ENCODE measurements at places on chromosomes 6 and 20.
A peak's percentile ranks its signal among the peaks of the same experiment; 100 is the strongest.

GRCh38 chr6:5398530-5398929 lies 137.2 kb downstream of the FARS2 start:
- peak; percentile 8 for DNase-seq

DNA sequence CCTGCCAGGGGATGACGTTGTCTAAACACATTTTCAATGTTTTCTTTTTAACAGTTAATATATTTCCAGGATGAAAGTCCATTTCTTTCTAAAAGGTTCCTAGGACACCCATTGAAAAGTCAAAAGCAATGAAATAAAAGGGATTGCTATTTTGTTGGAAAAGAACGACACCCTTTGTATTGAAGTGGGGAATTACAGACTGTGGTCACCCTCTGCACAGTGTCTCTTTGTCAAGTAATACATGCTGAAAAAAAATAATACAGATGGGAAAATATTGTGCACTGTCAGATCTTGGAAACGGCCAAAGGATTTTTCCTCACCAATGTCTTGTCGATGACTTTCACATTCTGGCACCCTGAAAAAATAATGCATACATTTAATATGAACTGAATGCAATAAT lies 56.9 kb downstream of the HAO1 start:
- no peak for DNase-seq

GRCh38 chr6:134984821-134985220 lies 34.9 kb upstream of the ALDH8A1 start:
- DNase-seq: no peak

DNA sequence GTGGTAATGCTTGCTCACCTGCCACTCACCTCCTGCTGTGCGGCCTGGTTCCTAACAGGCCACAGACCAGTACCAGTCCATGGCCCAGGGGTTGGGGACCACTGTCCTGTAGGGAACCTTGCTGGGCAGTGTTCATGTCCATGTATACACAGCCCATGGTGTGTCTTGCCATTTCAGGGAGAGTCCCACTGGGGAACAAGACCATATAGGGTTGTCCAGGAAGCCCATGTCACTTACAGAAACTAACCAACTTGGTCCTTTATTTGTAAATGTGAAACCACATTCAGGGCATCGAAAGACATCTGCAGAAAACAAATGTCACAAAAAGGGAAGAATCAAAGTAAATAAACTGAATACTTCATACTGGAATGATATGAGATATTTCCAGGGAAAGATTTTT lies 179.1 kb downstream of the NFATC2 start:
- DNase-seq: no peak

- DNase-seq: no peak
Observed at GRCh38 chr6:47141171-47141570, 99.0 kb upstream of the ADGRF1 start.

GRCh38 chr6:12103158-12103557 lies 91.0 kb downstream of the HIVEP1 start:
- DNase-seq: no peak

DNA sequence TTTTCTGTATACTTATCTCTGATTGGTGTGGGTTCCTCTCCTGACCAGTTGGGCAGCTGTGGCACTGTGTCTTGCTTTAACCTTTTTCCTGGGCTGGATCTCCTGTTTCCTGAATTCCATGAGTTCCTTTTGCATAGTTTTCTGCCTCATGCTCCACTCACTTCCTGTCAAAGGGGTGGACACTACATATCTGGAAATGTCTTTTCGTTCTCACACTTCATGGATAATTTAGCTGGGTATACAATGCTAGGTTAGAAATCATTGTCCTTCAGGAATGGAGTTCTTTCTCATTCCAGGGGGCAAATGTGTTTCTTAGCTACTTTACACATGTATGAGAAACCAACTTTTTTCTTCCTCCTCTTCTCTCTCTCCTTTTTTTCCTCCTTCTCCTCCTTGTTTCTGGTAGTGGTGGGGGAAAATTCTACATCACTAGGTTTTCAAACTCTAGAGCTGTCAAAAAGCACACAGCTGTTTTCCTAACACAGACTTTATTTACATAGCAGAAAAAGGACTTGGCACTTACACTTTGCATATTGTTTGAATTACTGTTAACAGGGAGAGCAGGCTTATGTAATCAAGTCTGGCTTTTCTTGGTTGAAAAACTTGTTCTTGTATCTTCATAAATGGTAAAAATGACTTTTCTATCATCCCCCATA lies 9.0 kb upstream of the DDX27 start:
- no peak for DNase-seq

DNA sequence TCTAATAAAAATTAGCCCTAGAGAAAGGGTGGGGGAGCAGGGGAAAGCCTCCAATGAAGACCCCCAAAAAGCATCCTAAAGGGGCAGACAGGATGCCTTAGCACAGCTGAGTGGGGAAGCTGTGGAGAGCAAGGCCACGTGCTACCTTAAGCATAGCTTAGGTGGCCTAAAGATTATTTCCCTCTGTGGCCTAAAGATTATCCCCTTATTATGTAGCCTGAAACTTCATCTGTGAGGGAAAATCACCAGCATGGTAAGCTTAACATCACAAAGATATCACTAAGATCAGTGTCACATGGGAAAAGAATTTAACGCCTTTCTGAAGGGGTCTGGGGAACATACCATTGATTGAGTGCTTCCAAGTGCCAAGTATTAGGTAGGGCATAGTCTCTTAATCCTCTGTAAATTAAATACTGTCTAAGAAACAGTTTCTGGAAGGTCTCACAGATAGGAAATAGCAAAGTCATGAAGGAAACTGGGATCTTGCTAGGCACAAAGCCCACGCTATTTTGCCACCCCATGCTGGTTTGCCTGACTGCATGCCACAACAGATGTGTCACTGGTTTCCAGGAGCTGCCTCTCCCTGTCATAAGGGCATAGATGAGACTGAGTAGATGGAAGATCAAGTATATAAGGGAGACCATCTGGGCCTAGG lies 170.0 kb downstream of the HACE1 start:
- no peak for DNase-seq

DNA sequence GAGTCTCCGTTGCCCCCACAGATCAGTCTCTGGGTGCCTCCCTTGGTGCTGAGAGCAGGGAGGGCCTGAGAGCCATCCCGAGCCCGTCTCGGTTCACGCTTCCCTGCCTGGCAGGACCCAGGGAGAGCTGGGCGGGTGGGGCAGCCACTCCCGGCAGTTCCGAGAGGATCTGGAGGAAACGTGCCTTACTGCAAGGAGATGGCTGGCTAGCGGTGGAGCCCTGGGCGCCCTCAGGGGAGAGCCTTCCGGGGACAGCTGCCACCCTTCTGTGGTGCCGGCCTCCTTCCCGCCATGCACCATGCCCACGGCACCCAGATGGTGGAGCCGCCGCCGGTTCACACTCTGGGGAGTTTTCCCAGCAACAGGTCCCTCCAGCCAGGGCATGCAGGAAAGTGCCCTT lies 45.8 kb upstream of the SLCO4A1 start:
- DNase-seq: no peak

DNA sequence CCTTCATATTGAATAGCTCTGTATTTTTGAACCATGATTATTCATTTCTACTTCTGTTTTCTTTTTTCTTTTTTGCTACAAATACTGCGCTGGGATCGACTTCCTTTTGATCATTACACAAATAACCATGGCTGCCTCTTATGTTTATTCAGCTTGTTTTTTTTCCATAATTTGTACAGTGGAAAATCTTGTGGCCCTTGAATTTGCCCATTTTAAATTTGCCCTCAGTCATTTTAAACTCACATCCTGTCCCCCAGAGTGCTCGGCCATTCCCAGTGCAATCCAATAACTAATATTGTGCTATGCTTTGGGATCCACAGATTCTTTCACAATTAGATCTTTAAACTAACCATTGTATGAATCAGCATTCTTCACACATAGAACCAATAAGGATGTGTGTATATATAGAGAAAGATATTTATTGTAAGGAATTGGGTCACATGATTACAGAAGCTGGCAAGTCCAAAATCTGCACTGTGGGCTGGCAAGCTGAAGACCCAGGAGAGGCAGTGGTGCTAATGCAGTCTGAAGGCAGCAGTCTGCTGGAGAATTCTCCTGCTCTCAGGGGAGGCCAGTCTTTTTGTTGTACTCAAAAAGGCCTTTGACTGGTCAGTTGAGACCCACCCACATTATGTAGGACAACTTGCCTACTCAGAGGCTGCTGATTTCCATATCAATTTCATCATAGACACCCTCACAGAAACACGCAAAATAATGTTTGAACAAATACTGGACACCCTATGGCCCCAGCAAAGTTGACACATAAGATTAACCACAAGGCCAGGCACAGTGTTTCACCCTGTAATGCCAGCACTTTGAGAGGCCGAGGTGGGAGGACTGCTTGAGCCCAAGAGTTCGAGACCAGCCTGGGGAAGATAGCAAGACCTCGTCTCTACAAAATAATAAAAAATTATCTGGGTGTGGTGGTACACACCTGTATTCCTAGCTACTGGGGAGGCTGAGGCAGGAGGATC lies 147.1 kb downstream of the MTHFD1L start:
- no peak for DNase-seq

GRCh38 chr6:143747347-143747842 lies 69.6 kb downstream of the PHACTR2 start:
- no peak for DNase-seq

All from activated CD4-positive, alpha-beta T cell treated with anti-CD3 and anti-CD28 coated beads, Interleukin-2, amount 50 U/mL, for 48 hours (primary cell).